Globus pallidus (tissue), 1 donor: ENCODE measurements at places on chromosomes 4 and X.

- DNase-seq: no peak
These were observed 175.1 kb downstream of the SOWAHB start for GRCh38 chr4:76722838-76723237.

GRCh38 chr4:102321260-102321995, 23.9 kb downstream of the SLC39A8 start:
- DNase-seq: no peak

DNA sequence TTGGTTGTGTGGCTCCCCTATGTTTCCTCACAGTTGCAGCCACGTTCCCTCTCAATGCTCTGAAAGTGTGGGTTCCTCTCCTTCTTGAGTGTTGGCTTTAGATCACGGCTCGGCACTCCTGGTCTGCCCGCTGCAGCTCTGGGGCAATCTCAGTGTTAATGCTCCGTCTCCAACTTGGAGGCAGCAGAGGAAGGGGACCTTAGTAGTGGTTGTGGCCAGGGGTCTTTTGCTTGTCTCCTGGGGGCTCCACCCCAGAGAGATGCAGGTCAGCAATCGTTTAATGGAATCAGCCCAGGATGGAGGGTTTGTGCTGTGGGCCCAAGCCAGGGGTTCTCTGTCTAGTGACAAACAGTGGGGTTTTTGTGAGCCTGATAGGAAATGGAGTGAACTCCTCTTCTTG, 849.4 kb upstream of the DIAPH2 start:
- no peak for DNase-seq

DNA sequence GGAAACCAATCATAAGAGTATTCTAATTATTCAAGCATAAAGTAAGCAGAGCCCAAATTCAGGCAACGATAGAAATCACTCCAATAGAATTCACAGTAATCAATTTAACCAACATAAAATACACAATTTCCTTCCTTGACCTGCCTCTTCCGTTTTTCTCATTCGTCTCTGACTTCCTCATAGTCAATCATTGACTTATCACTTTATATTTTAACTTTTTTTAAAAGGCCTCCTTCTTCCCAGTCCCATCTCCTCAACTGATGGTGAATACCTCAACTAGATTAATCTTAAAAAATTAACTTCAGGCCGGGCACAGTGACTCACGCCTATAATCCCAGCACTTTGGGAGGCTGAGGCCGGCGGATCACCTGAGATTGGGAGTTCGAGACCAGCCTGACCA, 13.3 kb downstream of the CNOT6L start:
- DNase-seq: no peak

GRCh38 chrX:119398587-119398973, 556 bp upstream of the SLC25A43 start:
- no peak for DNase-seq

GRCh38 chr4:113582737-113583136, 178.8 kb downstream of the CAMK2D start:
- no peak for DNase-seq

- no peak for DNase-seq
These were observed 16.8 kb downstream of the UGT8 start for GRCh38 chr4:114615435-114615834.

GRCh38 chr4:878796-879728, 53.1 kb downstream of the GAK start:
- no peak for DNase-seq

DNA sequence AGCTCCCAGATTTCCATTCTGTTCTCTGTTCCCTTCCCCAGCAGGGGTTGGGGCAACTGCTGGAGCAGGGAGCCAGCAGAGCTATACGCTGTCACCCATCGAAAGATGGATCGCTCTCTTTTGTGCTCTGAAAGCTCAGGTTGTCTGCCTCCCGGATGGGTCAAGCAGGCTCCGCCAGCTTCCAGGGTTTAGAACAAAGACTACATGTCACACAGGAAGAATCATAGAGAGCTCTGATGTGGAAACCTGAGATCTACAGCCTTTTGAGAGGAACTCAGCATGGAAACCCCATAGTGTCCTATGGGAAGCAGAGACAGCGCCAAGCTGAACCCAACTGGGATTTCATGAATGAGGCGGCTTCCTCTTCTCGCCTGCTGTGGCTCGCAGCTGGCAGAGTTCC, 205.4 kb downstream of the HS3ST1 start:
- no peak for DNase-seq

GRCh38 chrX:51395810-51396728, 63.4 kb downstream of the NUDT10 start:
- DNase-seq: no peak

- no peak for DNase-seq
These were observed 340.9 kb upstream of the FGF13 start for GRCh38 chrX:139052461-139052860.

- DNase-seq: no peak
These were observed 20.4 kb downstream of the EREG start for GRCh38 chr4:74385386-74385785.

DNA sequence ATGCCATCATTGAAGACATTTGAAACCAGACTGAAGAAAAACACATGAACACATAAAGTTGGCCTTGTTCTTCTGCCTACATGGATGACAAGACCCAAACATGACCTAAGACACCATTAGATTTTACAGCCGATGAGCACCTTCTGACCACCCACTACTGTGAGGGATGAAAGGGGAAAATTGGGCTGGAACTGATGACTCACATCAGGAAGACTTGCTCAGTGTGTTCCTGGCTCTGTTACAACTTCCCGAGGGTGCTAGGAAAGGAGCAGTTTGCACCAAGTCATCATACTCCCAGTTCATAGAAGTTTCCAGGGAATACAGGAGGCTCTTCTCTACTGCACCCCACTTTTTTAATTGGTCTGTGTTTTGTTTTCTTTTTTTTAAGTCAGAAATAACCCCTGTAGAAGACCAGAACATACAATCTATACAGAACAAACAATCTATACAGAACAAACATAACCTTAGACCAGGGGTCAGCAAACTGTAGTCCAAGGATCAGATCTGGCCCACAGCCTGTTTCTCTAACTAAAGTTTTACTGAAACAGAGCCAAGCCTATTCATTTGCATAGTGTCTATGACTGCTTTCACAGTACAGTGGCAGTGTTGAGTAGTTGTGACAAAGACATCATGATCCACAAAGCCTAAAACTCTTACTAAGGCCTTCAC, 25.3 kb downstream of the BTC start:
- DNase-seq: no peak

DNA sequence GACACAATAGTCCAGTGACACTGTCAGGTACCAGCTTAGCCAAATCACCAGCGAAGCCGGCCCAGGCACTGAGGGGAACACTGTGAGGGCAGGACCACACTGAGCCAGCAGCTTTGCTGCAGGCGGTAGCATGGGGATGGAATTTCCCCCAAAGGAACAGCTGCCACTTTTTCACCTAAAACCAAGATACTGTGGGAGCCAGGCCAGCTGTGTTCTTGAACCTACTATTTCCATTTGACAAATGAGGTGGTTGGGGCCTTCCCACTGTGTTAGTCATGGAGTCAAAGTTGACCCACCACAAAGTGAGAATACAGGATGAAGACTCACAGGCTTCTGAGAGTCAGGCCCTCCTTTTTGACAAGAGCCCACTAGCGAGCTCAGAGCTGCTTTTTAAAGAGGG, 70.7 kb upstream of the SH3RF1 start:
- no peak for DNase-seq

GRCh38 chr4:81424816-81425755, 46.6 kb downstream of the RASGEF1B start:
- DNase-seq: no peak

DNA sequence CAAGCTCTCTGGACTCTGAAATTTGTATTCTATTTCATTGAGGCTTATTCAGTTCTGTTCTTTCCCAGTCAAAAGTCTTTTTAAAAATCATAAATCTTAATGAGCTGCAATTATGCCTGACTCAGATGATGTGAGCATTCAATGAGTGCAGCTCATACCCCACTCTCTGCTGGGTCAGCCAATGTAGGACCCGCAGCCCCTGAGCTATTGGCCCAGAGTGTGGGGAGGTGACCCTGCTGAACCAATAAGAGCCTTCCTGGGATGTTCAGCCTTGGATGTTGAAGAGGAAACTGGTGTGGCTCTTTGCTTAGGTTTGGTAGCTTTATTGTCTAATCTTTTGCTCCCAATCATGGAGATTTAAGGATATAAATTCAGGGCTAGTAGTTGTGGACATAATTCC, 12.1 kb upstream of the TCEAL4 start:
- DNase-seq: no peak

- no peak for DNase-seq
These were observed 112.8 kb upstream of the PSAPL1 start for GRCh38 chr4:7547368-7548040.

DNA sequence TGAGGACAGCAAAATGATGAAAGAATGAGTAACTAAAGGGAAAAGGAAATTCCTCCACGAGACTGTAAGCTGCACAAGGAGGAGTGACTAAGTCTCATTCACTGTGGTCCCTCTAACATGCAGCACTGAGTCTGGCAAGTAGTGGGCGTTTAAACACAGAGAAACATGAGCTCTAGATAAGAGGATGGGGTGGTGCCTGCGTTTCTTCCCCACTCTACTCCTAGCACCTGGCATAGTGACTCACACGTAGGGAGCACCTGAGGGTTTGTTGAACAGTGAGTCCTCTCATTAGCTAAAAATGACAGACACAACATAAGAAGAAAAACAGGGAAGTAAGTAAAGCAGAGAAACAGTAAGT, 105.8 kb upstream of the CBR4 start:
- DNase-seq: peak; percentile 55

GRCh38 chrX:153983321-153983801, 10.8 kb downstream of the TMEM187 start:
- no peak for DNase-seq

DNA sequence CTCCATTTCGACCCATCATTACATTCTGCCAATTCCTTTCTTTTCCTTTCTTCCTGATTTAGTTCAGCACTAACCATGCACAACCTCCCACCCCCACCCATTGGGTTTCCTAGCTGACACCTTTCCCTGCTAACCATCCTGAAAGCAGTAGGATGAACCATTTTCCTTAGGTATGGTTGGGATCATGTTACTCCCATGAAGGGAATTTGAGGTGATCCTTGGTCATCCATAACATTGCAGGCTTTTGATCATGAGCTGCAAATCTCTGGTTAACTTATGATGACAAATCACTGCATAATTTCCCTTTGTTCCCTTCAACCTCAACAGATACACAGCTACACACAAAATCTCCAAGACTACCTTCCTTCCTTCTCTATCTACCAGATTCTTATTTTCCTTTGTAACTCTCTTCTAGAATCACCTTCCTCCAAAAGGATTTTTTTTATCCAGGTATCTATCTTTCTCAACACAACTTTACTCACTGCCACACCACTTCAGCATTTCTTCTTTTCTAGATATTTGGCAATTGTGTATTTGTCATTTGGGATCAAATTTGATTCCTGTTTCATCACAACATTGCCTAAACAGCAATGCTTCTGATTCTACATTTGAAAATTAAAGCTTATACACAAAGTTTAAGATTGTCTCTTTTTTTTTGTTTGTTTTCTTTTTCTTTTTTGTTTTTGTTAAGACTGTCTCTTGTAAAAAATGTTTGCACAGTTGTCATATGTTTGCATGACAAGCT, 145.1 kb downstream of the RBM47 start:
- no peak for DNase-seq

DNA sequence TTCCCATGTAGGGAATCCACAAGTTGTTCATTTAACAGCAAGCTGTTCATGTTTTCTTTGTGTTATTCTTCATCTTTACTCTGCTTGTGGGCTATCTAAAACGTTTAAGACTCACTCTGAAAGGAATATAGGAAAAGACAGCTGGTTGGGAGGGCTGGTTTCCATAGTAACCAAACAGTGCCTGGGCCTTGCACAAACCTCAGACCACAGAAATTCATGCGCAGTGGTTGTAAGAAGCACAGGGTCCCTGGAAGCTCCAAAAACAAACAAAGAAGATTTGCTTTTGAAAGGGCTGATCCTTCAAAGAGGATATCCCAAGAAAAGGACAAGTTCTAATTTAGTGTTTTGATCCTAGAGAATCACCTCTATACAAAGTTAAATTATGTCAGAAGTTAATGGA, 7.8 kb downstream of the SERTM2 start:
- no peak for DNase-seq

DNA sequence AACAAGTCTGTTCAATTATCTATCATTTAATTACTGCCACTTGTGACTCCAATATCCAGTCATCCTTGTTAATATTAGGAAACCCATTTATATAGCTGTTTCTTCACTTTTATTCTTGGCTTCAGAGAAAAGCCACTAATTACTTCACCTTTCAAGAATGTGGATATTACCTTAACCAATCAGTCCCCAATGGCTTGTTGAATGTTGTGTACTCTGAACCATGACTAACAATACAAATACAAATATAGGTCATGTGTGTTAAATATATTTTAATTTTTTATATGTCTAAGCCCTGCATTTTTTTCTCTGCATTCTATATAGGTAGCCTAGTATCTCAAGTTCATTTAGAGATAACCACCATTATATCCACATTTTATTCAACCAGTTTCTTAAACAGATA, 1513.4 kb upstream of the AGA start:
- no peak for DNase-seq

- no peak for DNase-seq
These were observed 649.3 kb downstream of the STPG2 start for GRCh38 chr4:97493815-97494518.
